ENCODE measurements at places on chromosomes 4 and X. TPM values are rescaled to one million over a fixed set of nuclear protein-coding genes. Genes with fewer than 3 reads are reported as not detected.

The FATE1 gene
- total RNA-seq: not detected

The ARHGAP10 gene
- 16.7 TPM for total RNA-seq

The DAPP1 gene
- not detected for total RNA-seq

The HERC6 gene
- total RNA-seq: 2.9 TPM

The PDE5A gene
- total RNA-seq: 0.24 TPM

The ZNF630 gene
- total RNA-seq: 0.55 TPM

The ADGRG4 gene
- total RNA-seq: not detected

The HSFX4 gene
- not detected for total RNA-seq

The GPR119 gene
- total RNA-seq: not detected

The UGT2B11 gene
- total RNA-seq: 0.11 TPM

The CENPVL3 gene
- total RNA-seq: 0.13 TPM

The BANK1 gene
- 1.1 TPM for total RNA-seq

The HTN3 gene
- not detected for total RNA-seq

The GLUD2 gene
- total RNA-seq: 1.6 TPM

The GPRASP1 gene
- total RNA-seq: 0.30 TPM

The VCX gene
- not detected for total RNA-seq

The EGF gene
- 0.21 TPM for total RNA-seq

The RHOXF1 gene
- not detected for total RNA-seq

The BMX gene
- total RNA-seq: not detected

The PABPC5 gene
- not detected for total RNA-seq

The MAOB gene
- 0.16 TPM for total RNA-seq

The HCCS gene
- 69.9 TPM for total RNA-seq

The TBC1D1 gene
- total RNA-seq: 25.5 TPM

The ADRA2C gene
- total RNA-seq: 11.5 TPM

The HHIP gene
- 0.74 TPM for total RNA-seq

The PDLIM3 gene
- 0.24 TPM for total RNA-seq

Data from A549 treated with RU486 at 1 μM for 4 hours (cell line).